Left kidney (tissue), 8 donors: ENCODE measurements at places on chromosomes 2 and 18.
A peak's percentile ranks its signal among the peaks of the same experiment; 100 is the strongest.

DNA sequence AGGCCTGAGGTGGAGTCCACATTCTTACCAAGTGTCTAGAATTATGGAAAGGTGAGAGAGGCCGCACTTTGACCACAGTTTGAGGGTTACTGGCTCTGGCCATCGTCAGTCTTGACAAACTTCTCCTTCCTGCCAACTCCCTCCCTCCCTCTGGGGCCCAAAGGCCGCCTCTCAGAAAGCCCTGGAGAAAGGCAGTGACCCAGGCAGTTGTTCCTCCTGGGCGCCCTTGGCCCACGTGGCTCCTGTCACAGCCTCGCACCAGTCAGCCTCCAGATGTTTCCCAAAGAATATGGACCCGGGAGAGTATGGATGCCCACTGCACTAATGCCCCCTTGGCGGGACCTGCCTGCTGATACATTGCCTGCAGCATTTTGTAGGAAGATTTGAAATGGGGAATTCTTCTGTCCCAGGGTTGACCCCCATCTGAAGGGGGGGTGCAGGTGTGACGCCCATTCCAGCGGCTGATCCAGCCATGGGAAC is 61.7 kb downstream of the ASB1 start:
- DNase-seq: no peak

- no peak for DNase-seq
These were observed 272.2 kb downstream of the C1D start for GRCh38 chr2:67790622-67791021.

- DNase-seq: no peak
These were observed 8.6 kb upstream of the PDIA6 start for GRCh38 chr2:10820978-10821695.

GRCh38 chr2:48993576-48993975 is 160.7 kb downstream of the FSHR start:
- DNase-seq: no peak

GRCh38 chr2:25029183-25029554 is 12.7 kb upstream of the EFR3B start:
- no peak for DNase-seq

DNA sequence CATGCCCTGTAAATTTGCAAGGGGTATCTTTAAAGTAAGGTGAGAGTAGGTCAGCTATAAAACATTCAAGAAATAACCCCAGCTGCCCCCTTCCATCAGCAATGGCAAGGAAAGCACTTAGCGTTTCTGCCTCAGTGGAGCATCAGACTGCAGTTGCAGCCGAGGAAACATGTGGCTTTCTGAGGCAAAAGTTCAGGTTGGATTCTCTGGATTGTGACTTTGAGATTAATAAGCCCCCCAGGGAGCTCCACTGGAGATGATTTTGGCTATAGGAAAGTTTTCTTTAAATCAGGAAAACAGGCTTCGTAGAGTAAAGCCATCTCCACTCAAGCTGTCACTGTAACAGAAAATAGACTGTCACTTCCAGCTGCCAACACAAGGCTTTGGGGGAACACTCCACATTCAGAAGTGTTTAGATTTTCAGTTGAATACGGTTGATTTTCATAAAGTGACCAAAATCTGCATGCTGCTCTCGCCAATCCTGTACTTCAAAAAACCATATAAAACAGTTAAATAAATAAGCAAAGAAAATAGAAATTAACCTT is 15.3 kb upstream of the RIT2 start:
- DNase-seq: no peak

- no peak for DNase-seq
These were observed 275.1 kb upstream of the RND3 start for GRCh38 chr2:150762571-150762970.

DNA sequence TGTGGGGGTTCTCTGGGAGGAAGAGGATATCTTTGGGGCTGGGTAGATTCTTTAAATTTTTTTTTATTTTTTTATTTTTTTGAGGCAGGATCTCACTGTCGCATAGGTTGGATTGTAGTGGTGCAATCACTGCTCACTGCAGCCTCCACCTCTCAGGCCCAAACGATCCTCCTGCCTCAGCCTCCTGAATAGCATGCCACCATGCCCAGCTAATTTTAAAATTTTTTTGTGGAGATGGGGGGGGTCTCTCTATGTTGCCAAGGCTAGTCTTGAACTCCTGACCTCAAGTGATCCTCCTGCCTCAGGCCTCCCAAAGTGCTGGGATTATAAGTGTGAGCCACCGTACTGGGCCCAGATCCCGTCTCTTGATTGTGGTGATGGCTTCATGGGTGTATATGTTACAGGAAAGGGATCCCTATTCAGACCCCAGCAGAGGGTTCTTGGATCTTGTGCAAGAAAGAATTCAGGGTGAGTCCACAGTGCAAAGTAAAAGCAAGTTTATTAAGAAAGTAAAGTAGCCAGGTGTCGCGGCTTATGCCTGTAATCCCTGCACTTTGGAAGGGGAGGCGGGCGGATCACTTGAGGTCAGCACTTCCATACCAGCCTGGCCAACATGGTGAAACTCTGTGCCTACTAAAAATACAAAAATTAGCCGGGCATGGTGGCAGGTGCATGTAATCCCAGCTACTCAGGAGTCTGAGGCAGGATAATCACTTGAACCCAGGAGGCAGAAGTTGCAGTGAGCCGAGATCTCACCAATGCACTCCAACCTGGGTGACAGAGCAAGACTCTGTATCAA is 2.0 kb upstream of the C2orf68 start:
- no peak for DNase-seq

- DNase-seq: peak; percentile 3
These were observed 117.3 kb upstream of the MSTN start for GRCh38 chr2:190179754-190180312.

GRCh38 chr18:3498698-3499471 is 48.9 kb downstream of the TGIF1 start:
- no peak for DNase-seq

GRCh38 chr2:146997945-146998344 is 846.9 kb upstream of the ACVR2A start:
- no peak for DNase-seq

GRCh38 chr2:156380117-156380645 is 47.7 kb upstream of the NR4A2 start:
- peak; percentile 10 for DNase-seq

- DNase-seq: no peak
These were observed 277.7 kb upstream of the FBXO11 start for GRCh38 chr2:48183991-48184390.

- DNase-seq: no peak
These were observed 236.7 kb upstream of the MYT1L start for GRCh38 chr2:2567776-2568175.

- no peak for DNase-seq
These were observed 81.1 kb upstream of the TAF1B start for GRCh38 chr2:9762164-9762563.

GRCh38 chr18:7733642-7734041 is 166.5 kb downstream of the PTPRM start:
- DNase-seq: no peak

- peak; percentile 72 for DNase-seq
These were observed 422.5 kb downstream of the LPIN1 start for GRCh38 chr2:12168791-12169388.

DNA sequence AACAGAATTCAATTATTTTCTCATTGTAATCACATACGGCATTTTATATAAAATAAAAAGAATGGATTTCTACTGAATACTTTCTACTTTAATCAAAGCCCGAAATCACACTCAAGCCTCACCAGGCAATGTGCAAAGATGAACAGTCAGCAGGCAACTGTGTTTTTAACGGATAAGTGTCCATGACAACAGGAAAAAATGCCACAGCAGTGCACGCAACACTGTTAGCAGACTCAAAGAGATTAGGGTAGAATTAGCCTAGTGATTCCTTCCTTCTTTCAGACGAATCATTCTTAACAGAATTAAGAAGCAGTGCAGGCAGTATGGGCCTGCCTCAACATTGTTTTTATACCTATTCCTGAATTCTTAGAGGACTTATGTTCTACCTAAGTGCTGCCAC is 135.6 kb downstream of the CDH2 start:
- no peak for DNase-seq

- DNase-seq: no peak
These were observed 142.3 kb downstream of the PIGN start for GRCh38 chr18:62044490-62045000.

- DNase-seq: no peak
These were observed 375.3 kb downstream of the LNPK start for GRCh38 chr2:175626796-175627195.

DNA sequence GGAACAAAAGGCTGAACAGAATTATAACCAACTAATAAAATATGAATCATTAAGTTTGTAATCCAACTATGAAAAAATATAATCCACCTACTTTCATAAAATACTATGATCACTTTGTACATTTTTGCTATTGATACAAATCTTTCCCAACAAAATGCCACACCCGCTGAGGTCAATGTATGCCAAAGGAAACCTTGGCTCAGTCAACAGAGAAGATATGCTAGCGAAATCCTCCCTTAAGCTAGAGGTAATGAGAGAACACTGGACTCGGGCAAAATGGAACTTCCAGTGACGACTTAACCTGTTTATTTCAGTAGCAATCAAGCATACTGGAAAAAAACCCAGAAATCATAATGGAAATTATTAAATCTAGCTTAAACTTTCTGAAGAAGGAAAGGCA is 81.5 kb downstream of the NOL10 start:
- DNase-seq: no peak

- DNase-seq: no peak
These were observed 19.1 kb downstream of the SLC40A1 start for GRCh38 chr2:189561371-189562038.

DNA sequence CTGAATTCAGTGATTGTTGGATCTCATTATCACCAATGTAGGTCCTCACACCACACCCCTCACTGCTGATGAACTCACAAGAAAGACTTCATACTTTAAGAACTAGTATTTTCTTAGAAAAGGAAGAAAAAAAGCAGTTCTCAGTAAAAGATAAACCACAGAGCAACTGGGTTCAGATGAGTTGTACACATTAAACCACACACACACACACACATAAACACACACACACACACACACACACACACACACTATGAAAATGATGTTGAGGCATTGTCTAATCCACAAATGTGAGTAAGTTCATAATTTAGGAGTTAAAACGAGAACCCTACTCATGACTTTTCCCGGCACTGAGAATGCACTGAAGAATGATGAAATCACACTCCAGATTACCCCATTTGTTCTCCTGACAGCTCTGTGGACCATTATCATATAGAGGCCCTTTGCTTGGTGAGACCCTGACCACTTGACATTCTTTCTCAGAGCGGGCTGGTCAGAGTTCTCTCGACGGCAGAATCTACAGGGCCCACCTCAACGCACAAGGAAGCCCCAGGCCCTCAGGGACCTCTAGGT is 106.2 kb downstream of the BCL2 start:
- DNase-seq: no peak

DNA sequence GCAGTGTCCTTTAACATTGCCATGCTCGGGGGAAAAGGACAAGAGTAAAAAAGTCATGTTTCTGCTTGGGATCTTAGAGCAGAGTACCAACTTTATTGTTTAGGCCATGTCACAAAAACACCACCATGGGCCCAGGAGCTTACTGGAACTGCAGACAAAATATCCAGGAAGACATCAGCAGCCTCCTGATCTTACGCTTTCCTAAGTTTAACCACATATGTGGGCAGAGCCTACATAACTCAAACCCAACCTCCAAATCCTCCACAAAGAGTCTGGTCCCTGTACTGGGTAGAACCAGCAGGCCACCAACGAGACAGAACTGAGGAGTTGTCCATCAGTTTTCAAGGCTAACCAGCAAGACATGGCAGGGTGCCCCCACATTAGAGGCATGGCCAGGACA is 10.3 kb downstream of the GALNT14 start:
- no peak for DNase-seq

DNA sequence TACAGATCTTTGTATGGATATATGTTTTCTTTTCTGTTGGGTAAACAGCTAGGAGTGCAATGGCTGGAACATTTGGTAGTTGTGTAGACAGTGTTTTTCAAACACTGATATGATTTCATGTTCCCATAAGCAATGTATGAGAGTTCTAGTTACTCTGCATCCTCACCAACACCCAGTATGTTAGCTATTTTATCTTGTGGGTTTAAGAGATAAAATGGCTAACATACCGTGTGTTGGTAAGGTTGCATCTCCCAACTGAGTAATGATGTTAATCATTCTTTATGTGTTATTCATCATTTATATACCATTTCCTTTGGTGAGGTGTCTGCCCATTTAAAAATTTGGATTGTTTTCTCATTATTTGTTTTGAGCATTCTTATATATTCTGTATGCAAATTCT is 65.7 kb downstream of the LYPD6B start:
- no peak for DNase-seq

DNA sequence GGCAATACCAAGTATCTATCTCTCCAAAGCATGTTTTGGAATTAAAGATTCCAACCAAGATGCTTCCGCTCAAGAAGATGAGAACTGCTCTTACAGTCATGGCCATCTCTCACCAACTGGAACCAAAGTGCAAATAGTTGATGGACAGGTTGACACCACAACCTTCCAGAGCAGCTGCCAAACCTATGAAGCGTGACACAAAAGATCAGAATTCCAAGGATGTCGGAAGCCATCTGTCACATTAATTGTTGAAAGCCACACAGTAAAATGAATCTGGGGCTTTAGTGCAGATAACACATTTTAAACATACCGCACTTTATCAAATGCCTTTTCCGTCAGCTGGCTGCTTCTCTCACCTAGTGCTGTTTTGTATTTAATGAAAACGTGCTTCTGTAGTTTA is 195.7 kb downstream of the CDH20 start:
- peak; percentile 53 for DNase-seq

GRCh38 chr2:32051836-32052439 is 11.4 kb upstream of the SPAST start:
- no peak for DNase-seq

DNA sequence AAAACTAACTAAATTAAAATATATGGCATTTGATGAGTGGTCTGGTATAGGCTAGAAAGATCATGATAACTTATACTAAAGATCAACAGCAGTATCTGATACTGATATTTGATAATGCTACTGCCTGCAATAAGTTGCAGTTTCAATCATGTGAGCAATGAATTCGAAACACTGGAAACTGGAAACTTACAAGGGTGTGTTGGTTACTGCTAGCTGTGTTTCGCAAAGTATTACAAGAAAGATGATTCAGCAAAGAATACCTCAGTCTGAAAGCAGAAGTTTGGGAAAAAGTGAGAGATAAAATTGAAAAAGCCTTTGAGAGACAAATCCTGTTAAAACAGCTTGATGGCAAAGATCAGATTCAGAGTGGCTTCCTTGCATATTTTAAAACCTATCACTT is 294.5 kb downstream of the CCDC178 start:
- DNase-seq: no peak

GRCh38 chr2:42754776-42755140 is 9.2 kb downstream of the OXER1 start:
- no peak for DNase-seq
